ENCODE measurements at places on chromosomes 2 and 18. TPM values are rescaled to one million over a fixed set of nuclear protein-coding genes. Genes with fewer than 3 reads are reported as not detected.

DNA sequence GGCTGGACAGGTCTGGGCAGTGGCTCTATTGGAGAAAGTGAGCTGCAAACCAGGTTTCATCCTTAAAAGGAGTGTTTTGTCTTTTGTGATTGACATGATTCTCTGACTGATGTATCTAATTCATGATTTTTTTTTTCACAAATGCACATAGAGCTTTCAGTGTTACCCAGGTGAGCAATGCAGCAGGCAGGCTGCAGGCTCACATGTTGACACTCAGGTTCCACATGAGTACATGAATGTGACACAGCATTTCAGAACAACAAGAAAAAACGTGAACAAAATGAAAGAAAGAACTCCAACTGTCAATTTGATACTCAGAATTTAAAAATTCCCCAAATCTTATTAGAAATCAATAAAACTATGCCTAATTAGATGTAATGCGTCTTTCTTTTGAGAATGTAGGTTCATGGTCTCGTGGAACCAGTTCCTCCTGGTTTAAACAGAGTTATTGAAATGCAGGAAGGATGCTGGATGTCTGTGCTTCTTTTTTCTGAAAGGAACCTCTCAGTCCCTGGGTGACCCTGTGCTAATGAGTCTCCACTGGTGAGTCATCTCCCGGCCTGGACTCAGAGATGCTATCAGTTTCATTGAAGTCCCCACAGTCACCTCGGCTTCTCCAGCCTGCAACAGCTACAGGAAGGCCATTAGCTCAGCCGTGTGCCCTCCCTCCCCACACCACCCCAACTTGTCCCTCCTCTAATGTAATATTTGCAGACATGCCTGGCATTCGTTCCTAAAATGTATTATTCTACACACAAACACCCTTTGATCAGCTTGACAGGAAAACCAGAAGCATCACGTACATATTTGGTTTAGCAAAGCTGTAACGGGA, 430.4 kb downstream of the LPIN1 start:
- DNase-seq: peak; percentile 45

DNA sequence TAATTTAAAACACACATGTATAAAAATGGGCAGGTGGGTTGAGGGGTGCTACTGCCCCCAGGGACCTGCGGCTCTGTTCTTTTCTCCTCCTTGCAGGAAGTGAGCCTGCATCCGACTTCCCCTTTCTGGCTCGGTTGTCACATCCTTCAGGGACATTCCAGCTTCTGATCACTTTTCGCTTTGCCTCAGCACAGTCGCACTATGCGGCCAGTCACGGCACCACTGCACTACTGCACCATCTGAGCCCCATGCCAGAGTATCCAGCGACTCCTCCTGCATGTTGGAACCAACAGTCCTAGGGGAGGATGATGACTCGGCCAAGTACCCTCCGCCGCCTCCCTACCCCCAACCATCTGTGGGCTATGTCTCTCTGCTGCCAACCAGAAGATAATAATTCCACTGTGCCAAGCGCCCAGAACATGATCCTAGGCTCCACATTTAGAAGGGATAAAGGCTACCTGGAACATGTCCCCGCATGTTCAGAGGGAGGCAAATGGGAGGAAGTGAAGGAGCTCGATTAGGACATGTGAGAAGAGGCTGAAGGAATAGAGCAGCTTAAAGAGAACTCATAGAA, 17.6 kb downstream of the CDC42EP3 start:
- DNase-seq: peak; percentile 34

GRCh38 chr2:231177156-231178025, 21.0 kb upstream of the ARMC9 start:
- no peak for DNase-seq

- no peak for DNase-seq
Measured at GRCh38 chr2:215652388-215652787, 216.5 kb upstream of the FN1 start.

- DNase-seq: no peak
Measured at GRCh38 chr18:63141778-63142176, 177.8 kb downstream of the BCL2 start.

DNA sequence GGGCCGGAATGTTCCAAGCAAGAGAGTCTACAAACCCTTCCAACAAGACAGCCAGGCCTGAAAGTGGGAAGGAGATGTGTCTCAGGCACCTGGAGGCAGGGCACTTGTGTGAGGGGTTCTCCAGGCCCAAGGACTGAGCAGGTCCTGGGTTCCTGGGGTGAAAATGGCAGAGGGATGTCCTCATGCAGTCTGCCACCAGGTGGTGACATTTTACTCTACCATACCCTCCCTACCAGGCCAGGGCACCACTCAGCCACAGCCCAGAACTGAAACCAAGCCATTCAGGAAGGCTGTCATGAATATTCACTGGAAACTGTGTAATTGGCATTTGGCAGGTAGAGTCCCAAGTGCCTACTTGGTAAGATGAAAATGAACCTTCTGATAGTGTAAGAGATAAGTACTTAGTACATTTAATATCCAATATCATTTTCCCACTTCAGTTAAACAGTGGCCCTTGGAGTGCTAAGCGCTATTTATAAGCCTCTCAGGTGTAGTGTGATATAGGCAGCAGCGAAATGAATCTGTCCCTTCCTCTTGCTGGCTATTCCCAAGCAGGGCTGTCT, 185.1 kb downstream of the MYO5B start:
- peak; percentile 57 for DNase-seq

DNA sequence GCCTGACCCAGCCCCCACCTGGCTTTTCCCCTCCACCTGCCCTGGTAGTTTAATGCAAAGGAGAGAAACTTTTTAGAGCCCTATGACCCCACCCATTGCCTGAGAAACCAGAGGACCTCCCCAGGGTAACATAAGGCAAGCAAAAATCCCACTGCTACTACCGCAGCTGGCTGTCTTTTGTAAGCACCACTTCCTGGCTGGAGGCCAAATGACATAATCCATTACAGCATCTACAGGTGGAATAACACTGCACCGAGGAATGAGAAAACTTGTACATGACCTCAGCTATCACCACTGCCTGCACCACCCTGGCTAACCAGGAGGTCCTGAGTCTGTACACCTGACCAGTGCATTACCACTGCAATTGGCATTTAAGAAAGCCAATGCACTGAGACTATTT, 149.6 kb upstream of the GALNT5 start:
- DNase-seq: no peak

Gene NYAP2
- total RNA-seq: not detected

Gene MC5R
- not detected for total RNA-seq

Gene WNT10A
- not detected for total RNA-seq

Gene KCNG2
- 0.37 TPM for total RNA-seq

Gene PLA2R1
- total RNA-seq: 5.9 TPM
